ENCODE measurements at places on chromosomes 6 and 20.

- DNase-seq: no peak
These were observed 49.4 kb upstream of the MCUR1 start for GRCh38 chr6:13863699-13864155.

GRCh38 chr6:51778666-51779065 is 308.7 kb downstream of the PKHD1 start:
- DNase-seq: no peak

- no peak for DNase-seq
These were observed 56.2 kb downstream of the ADGRF1 start for GRCh38 chr6:46985943-46986342.

DNA sequence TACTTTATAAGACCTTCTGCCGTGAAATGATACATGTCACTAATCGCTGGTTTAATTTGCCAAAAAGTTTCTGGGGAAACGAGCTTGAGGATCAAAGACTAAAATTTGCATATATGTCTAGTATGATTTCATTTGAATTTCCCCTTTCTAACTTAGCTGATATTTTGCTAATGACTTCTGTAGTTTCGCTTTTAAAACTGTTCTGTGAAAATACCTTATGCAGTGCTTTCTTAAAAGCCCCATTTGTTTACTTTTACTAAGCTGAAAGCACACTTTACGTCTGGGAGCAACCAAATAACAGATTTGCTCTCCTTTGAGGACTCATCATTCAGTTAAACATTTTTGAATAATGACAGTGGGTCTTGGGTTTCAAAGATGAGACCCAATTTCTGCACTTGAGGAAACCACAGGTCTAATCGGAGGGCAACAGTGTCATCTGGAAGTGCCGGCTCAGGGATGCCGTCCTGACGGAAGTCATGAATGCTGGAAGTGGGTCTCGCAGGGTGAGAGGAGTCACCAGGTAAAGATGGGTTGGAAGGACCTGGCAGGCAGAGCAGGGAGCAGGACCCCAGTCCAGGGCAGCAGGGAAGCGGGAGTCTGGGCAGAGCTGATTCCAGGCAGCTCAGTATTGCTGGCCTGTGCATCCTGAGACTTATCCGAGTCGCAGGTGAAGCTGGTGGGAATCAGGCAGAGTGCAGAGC is 33.2 kb downstream of the PLEKHG1 start:
- DNase-seq: peak; percentile 11

DNA sequence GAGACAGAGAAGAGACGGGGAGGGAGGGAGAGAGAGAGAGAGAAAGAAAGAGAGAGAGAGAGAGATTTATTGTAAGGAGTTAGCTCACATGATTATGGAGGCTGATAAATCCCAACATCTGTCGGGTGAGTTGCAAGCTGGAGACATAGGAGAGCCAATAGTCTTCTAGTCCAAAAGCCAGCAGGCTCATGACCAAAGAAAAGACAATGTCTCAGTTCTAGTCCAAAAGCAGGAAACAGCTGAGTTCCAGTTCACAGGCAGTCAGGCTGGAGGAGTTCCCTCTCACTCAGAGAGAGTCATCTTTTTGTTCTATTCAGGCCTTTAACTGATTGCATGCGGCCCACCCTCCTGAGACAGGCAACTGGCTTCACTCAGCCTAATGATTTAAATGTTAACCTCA is 416.6 kb downstream of the PREX1 start:
- DNase-seq: no peak

DNA sequence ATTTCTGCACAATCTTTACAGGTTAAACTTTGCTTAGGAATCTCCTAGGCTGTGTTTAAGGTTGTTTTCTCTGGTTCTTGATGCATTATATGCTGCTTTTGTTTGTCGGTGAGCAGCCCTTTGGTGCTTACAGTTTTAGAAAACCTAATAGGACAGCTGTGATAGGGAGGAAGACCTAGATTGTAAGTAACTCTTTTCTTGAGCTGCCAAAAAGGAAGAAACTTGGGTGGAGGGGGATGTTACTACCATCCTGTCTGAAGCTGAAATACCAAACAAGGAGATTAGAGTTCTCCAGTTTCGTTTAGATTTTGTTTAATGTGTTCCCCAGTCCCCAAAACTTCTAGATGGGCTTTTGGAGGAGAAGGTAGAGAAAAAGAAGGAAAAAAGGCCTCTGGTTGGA is 72.0 kb downstream of the ANKS1A start:
- DNase-seq: no peak
